T-helper 1 cell (primary cell): ENCODE measurements at places on chromosomes 5 and 9.

DNA sequence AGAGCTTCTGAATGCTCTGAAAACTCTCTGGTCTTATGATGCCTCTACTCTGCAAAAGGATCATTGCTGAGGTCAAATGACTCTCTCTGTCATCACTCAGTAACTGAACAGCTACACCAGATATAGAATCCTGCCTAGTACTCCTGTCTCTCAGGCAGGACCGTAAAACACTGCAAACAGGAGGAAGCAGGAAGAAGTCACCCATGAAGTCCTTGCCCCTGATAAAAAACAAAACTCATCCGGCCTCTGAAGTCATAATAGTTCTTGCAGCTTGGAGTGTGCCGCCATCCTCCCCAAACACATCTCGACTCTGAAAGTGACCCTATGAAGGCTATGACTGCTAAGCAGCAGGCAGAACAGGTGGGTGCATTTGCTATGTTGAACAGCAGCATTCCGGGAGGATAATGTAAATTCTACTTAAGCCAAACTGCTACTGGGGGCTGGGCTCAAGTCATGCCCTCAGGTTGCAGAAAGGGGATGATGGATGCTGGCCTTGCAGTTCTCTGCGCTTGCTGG, 81.9 kb upstream of the FAM169A start:
- no peak for DNase-seq

GRCh38 chr9:128145951-128146351, 3.3 kb upstream of the LCN2 start:
- no peak for DNase-seq

DNA sequence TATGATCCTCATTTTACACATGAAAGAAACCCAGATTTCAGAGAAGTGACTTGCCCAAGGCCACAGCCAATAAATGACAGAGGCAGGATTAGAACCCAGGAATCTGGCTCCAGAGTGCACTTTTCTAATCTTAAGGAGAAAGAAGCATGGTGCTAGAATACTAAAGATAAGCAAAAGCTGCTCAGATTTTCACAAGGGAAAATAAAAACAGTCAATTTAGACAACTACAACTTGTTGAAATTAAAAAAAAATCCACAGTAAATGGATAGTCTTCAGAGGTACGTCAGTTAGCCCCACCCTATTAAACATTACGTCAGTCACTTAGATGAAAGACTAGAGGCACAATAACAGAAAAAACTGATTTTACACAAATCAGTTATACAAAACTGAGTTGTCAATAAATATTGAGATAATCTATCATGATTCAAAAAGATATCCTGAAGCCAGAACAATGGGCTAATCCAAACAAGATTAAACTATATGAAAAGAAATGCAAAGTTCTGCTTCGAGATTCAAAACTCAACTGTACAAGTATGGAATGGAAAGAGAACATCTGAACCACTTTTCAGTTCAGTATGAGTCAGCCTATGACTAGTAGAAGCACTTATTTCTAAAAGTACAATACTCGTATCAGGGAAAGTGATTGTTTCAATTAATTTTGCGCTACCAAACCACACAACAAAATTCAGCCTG, 9.3 kb downstream of the TMEM245 start:
- DNase-seq = peak; percentile 68

GRCh38 chr5:10288592-10289219, 19.0 kb downstream of the CMBL start:
- DNase-seq = peak; percentile 20

- DNase-seq = no peak
These were observed 2.9 kb downstream of the UIMC1 start for GRCh38 chr5:177003649-177004048.

GRCh38 chr5:57311921-57312735, 138.3 kb downstream of the GPBP1 start:
- DNase-seq = no peak

- DNase-seq = no peak
These were observed 29.3 kb upstream of the SNX2 start for GRCh38 chr5:122745597-122745996.

GRCh38 chr9:71079451-71079850, 42.0 kb downstream of the TRPM3 start:
- no peak for DNase-seq

DNA sequence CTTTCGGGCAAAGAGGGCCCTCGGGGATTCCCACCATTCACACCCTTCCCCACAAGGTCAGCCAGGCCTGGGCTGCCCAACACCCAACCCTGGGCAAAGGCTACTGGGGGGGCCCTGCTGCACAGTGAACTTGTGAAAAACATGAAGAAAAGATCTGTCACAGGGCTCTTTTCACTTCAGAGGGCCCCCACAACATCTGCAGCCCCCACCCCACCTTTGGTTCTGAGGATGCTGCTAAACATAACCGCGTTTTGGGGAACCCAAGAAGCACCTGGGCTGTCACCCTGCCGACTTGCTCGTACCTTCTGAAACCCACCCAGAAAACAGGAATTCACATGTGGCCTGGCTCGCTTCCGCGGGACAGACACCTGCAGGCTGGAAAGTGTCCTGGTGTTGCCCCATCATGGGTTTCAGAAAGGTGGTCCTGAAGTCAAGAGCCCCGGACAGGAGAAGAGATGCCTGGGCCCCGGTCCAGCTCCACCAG, 29.3 kb downstream of the B4GALT1 start:
- no peak for DNase-seq

- DNase-seq = no peak
These were observed 106.3 kb upstream of the IRX1 start for GRCh38 chr5:3489239-3489843.

GRCh38 chr5:37940931-37941623, 101.2 kb upstream of the GDNF start:
- DNase-seq = no peak
